ENCODE measurements at places on chromosomes 5 and 9.

- DNase-seq = no peak
Observed at GRCh38 chr5:81980598-81981260, 8.9 kb downstream of the ATG10 start.

- no peak for DNase-seq
Observed at GRCh38 chr9:112119225-112120029, 55.7 kb downstream of the SUSD1 start.

DNA sequence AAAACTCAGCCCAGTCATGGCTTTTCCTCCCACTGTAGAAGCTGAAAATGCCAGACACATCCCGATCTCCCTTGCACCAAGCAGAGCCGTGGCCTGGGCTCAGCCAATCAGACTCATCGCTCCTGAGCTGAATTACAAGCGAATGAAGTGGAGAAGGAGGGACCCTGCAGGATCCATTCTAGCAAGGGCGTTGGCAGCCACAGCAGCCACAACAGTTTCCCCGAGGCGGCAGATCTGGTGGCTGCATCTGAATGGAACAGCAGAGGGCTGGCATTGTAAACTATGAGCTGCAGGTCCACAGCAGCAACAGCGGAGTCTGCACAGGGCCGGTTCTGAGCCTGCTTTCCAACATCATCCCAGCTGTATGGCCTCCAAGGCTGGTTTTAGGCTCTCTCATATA, 23.8 kb downstream of the ALG2 start:
- no peak for DNase-seq

DNA sequence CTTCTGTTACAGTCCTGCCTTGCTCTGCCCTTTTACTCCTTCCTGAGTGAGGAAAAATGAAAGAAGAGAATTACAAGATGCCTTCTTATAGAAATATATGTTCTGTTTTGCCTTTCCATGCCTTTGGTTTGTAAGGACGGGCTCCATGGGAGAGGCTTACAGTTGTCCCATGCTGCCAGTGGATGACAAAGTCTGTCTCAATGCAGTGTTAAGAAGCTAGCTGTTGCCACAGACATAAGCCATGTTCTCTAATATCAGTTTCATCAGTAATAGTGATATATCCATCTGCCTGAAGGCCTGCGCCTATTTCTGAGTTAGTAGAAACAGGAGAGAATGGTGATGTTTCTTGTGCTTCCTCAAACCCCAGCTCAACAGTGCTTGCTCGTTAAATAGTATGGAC, 27.8 kb downstream of the C5orf22 start:
- no peak for DNase-seq

DNA sequence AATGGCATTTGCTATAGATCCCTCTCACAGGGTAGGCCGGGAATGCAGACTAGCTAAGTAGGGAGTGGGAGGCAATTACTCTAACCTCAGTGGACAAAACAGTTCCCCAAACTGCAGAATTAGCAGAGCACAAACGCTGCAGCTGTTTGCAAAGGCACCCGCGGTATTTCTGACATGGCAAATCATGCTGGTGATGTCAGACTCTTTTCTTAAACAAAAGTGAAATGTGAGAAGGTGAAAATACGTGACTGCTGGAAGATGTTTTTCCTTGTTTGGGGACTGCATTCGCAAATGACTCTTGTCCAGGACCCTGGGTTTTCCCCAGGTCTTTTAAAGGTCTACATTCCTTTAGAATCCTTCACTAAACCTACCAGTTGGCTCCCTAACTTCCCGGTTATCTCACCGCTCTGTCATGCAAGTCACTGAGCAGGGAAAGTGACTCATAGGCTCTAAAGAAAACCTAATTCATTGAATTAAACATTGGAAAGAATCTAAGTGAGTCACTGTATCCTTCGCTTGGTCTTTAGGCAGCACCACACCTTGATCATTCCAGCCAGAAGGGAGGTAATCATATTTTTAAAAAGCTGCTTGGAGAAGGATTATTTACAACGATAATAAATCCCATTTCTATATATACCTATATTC, 91.5 kb upstream of the DNAH5 start:
- no peak for DNase-seq

DNA sequence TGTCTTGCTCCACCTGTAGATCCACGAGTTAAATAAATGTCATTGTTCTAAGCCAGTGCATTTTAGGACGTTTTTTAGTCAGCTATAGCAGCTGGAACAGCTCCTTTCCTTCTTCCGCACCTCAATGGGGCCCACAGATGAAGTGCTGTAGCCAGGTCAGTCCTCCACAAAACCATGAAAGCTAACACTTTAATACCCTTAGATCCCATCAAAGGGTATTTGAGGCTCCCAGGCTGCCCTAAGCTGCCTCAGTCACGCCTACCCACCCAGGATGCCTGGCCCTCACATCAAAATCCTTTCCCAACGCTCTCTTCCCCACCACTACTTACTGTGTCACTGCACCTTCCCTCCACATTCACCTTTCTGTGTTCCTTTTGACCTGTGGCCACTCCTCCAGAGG, 44.1 kb upstream of the ACO1 start:
- no peak for DNase-seq

- DNase-seq = no peak
Observed at GRCh38 chr5:149712439-149713147, 17.5 kb upstream of the PPARGC1B start.

GRCh38 chr5:16437977-16438376, 27.6 kb downstream of the ZNF622 start:
- DNase-seq = no peak

DNA sequence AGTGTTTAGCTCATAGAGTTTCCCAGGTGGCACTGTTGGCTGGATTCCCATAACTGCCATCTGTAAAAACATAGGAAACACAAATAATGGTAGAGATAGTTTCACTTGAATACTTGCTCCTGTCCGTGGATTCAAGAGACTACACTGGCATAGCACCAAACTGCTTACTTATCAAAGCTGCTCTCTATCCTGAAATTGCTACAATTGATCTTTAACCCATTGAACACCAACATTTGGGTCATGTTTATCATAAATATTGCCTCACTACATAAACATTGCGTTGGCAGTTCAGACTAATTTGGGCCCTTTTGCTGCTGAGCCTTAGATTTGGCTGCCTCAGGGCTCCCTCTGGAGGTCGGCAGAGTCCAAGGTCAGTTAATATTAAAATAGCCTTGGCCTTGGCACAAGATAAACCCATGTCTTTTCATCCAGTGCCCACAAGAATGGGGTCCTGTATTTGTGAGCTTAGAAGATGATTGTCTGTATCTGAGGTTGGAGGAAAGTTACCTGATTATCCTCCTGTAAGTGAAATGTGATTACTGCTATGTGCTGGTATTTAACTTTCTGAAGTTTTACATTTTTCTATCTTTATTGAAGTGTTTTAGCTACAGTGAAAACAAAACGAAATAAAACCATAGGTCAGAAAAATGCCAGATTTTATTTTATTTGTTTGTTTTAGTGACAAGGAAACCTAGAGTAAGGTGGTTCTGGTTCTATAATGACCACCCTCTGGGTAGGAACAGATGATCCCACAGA, 4.0 kb upstream of the RANBP3L start:
- DNase-seq = no peak

DNA sequence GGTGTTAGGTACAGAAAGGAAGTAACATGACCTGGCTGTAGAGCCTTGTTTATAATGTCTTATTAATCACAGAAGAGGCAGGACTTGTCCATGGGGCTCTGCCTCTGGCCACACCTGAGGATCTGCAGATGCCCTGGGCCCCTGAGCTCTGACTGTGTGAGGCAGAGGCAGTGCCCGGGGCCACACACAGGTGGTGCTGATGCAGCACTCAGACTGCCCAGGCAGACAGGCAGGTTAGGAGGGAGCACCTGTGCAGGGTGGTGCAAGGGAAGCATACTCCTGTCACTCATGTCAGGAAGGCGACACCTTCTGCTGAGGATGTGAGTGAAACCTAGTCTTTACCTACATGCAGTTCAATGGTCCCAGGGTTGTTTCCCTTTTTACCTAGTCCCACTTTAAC, 88.7 kb downstream of the CFAP90 start:
- no peak for DNase-seq

DNA sequence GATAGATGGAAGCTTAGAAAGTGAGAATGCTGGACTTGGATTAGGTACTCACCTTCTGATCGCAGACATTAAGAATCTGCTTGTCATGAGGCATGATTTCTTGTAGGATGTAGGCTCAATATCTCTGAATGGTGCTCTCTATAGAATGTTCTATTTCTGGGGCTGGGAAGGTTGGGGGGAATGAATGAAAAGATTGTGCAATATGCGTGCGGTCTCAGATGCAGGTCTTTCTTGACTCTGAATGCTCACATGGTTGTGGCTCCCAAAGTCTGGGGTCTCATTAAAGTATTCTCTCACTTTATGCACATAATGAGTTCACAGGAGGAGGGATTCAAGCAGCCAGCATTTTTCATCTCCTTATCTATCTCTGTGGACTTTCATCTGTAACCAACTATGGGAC, 482.0 kb upstream of the CD180 start:
- DNase-seq = no peak

GRCh38 chr5:156893517-156893916, 43.4 kb downstream of the PPP1R2B start:
- DNase-seq = no peak

GRCh38 chr5:169602535-169602934, 19.0 kb downstream of the SPDL1 start:
- no peak for DNase-seq

GRCh38 chr9:97938081-97938644, at the start of gene HEMGN:
Gene HEMGN, minus strand, starts transcription at chr9:97938172. Its CDS starts 36 bp downstream, at chr9:97938136.
- DNase-seq = no peak

- DNase-seq = no peak
Observed at GRCh38 chr5:179323026-179323870, 22.0 kb downstream of the ADAMTS2 start.

- no peak for DNase-seq
Observed at GRCh38 chr5:143248822-143249579, 154.5 kb downstream of the NR3C1 start.

- DNase-seq = no peak
Observed at GRCh38 chr5:57174128-57174889, 450 bp downstream of the GPBP1 start.

DNA sequence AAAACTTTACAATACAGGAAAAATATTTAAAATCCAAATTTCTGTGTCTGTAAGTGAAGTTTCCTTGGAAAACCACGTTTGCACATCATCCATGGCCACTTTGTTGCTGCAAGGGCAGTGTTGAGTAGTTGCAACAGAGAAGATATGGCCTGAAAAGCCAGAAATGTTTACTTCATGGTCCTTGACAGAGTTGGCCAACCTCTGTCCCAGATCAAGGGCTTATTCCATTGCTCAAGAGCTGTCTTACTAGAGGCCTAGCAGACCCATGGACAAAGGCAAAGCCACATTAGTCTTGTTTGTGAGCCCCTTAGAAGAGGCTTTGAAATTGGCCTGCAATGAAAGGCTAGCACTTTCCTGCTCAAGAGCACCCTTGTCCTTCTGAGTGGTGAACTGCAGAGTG, 119.4 kb downstream of the GAS1 start:
- no peak for DNase-seq

GRCh38 chr9:130884111-130884531, 12.5 kb downstream of the QRFP start:
- DNase-seq = no peak

DNA sequence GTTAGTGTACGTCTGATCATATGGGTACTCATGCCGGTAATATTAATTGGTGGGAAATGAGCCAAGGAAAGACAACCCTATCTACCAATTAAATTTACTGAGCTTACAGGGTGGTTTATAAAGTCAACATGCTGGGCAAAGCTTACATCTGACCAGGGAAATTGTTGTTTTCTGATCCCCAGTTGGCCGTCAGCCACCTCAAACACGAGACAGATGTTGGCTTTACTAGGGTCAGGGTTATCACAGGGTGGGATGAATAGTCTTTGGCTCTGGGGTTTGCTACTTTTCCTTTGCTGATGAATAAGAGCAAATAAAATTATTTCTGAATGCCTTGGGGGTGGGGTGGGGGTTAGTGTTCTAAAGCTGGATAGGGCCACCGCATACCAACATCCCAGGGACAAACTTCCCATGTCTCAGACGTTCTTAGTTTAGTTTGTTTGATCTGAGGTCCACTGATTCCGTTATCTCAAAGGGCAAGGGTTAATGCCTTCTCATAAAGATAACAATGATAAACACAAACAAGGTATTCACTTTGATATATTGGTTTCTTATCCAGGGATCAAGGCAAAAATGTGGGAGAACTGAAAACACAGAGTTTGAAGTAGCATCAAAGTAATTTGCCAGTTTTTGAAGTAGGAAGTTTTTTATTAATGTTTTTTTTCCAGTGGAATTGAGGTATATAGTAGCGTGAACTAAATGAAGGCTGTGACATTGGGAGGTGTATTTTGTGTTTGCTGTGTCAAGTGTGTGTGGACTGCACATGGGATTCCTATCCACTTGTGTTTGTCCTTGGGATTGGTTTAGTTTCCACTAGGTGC, 109.1 kb upstream of the RPS23 start:
- DNase-seq = no peak

- DNase-seq = no peak
Observed at GRCh38 chr5:19608444-19609002, 379.5 kb downstream of the CDH18 start.

- no peak for DNase-seq
Observed at GRCh38 chr5:151448038-151448985, 909 bp downstream of the SLC36A1 start.

- DNase-seq = no peak
Observed at GRCh38 chr5:153308282-153308681, 182.2 kb upstream of the GRIA1 start.

GRCh38 chr5:153081385-153081784, 409.1 kb upstream of the GRIA1 start:
- no peak for DNase-seq

DNA sequence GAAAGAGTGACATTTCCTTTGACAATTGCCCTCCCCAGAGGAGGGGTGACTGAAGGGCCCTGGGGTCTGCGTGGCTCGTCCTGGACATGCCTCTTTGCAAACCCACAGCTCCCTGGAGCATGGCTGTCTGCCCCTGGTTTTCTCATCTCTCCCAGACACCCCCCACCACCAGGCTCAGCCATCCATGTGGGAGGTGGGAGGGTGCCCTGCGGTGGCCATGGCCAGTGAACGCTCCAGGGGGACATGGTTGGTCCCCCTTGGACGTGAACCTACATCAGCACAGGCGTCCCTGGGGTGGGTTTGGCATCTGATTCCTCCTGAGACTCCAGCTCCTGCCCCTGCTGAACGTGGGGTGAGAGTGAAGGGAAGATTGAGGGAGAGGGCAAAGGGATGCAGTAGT, 67.7 kb upstream of the LMX1B start:
- DNase-seq = no peak

GRCh38 chr9:113898596-113898995, 22.5 kb downstream of the ZNF618 start:
- no peak for DNase-seq

- DNase-seq = no peak
Observed at GRCh38 chr5:99866740-99867139, 668.4 kb upstream of the FAM174A start.
